ENCODE measurements at places on chromosomes 5 and 9. TPM values are rescaled to one million over a fixed set of nuclear protein-coding genes. Genes with fewer than 3 reads are reported as not detected.

ABCA2 gene
- total RNA-seq, result 44.3 TPM

DNA sequence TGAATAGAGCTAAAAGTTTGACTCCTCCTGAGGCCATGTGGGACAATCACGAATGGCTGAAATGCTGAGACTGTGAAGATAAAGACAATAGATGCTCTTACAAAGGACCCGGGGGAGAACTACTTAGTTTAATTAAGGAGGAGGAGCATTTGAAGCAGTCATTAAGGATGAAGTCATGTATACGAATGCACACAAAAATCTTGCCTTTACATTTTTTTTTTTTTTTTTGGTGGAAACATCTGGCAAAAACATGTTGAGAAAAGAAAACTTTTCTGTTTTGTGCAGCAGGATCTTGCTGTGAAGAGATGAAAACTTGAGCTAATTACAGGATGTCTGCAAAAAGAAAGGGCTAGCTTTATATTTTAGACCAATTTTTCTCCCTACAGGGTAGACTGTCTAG lies 42.3 kb upstream of the NR3C1 start:
- no peak for DNase-seq

- DNase-seq, result no peak
These were observed 16.7 kb downstream of the ABO start for GRCh38 chr9:133258061-133259015.

- no peak for DNase-seq
These were observed 105.0 kb downstream of the MAPKAP1 start for GRCh38 chr9:125601961-125602360.

DNA sequence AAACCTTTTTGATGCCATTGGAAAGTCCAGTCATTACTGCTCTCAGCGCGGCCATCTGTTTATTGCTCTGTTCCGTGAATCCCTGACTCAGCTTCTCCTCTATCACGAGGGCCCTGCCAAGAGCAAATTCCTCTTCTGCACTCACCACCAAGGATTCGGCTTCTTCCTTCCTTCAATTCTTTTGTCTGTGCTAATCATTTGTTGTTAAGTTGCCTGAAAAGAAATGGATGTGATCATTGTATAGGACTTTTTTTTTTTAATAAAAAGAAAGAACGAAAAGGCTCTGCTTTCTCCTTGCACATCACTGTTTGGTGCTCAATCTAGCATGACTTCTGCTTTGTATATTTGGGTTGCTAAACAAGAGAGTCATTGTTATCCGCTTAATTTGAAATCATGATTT lies 128.7 kb upstream of the PIK3R1 start:
- DNase-seq, result no peak
